ENCODE measurements at places on chromosomes 11 and 22. TPM values are rescaled to one million over a fixed set of nuclear protein-coding genes. Genes with fewer than 3 reads are reported as not detected.
A peak's percentile ranks its signal among the peaks of the same experiment; 100 is the strongest.

DNA sequence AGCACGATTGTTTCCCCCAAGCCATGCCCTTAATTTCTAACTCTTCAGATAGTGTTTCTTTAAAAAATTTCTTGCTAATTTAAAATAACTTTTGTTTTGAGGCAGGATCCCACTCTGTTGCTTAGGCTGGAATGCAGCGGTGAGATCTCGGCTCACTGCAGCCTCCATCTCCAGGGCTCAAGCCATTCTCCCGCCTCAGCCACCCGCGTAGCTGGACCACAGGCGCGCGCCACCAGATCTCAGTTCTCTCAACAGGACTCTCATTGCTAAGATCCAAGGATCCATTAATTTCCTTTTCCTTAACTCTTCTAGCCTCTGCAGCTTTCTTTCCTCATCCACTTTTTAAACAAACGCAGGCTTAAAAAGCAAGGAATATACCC is 327 bp upstream of the MED17 start:
- peaks cover 31% of the 10 kb centered on the region for H3K4me1 ChIP-seq
- H3K36me3 ChIP-seq = peaks cover 3% of the 10 kb centered on the region
- no peaks in the 10 kb centered on the region for H3K27me3 ChIP-seq
- H3K4me3 ChIP-seq = peak overlapping the region; percentile 86

DNA sequence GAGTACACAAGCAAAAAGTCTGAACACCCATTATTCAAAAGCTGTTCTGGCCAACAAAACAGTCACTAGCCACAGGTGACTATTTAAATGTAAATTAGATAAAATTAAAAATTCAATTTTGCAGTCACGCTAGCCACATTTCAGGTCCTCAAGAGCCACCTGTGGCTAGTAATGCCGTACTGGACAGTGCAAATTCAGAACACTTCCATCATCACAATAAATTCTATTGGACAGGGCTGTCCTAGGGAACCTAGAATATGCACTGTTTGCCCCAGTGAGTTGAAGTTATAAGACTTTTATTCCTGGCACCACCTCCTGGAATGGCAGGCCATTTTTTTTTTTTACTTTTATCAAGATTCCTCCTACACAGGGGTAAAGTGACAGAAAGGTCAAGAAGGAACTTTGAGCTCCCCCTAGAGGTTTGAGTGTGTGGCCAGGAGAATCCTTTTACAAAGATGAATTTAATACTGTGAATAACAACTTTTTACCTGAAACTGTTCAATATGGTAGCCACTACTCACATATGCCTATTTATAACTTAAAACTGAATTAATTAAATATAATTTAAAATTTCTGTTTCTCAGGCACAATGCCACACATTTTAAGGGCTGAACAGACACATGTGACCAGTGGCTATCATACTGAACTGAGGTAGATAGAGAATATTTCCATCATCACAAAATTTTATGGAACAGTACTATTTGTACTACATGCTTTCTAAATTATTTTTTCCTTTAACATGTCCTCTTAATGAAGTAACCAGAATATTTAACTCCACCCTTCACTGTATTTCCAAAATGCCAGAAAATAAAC is 6.5 kb downstream of the MSANTD2 start:
- DNase-seq = no peak
- H3K27ac ChIP-seq = no peak overlapping the region
- H3K36me3 ChIP-seq = no peaks in the 10 kb centered on the region
- no peaks in the 10 kb centered on the region for H3K27me3 ChIP-seq
- H3K4me1 ChIP-seq = peaks cover 13% of the 10 kb centered on the region

DNA sequence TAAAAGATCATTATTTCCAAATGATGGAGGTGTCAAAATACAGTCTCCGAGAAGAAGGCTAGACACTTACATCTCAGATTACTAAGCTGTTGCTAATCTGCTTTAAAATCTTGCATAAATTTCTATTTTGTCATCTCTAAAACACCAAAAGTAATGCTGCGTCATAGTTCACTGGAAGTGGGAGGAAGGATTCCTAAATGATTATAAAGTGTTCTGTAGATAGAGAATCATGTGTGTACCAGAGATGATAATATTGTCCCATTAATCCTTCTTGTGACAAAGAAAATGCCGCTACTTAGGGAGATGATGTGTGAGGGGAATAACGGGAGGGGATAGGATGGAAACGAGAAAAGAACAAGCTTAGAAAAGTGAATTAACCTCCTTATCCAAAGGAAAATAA is 268.6 kb downstream of the JRKL start:
- no peak overlapping the region for H3K4me3 ChIP-seq
- no peaks in the 10 kb centered on the region for H3K4me1 ChIP-seq
- H3K27me3 ChIP-seq = no peaks in the 10 kb centered on the region
- H3K36me3 ChIP-seq = no peaks in the 10 kb centered on the region
- no peak overlapping the region for H3K27ac ChIP-seq
- DNase-seq = no peak

GRCh38 chr11:101929294-101929915 is 13.1 kb upstream of the ANGPTL5 start:
- H3K4me1 ChIP-seq = no peaks in the 10 kb centered on the region
- H3K27ac ChIP-seq = no peak overlapping the region
- no peak for DNase-seq

GRCh38 chr11:78313181-78313795 is 104.3 kb downstream of the GAB2 start:
- H3K27ac ChIP-seq = no peak overlapping the region
- no peaks in the 10 kb centered on the region for H3K27me3 ChIP-seq
- no peaks in the 10 kb centered on the region for H3K4me1 ChIP-seq
- no peak overlapping the region for H3K4me3 ChIP-seq
- H3K36me3 ChIP-seq = no peaks in the 10 kb centered on the region

- no peaks in the 10 kb centered on the region for H3K36me3 ChIP-seq
- H3K27me3 ChIP-seq = peaks cover 7% of the 10 kb centered on the region
- H3K4me3 ChIP-seq = no peak overlapping the region
- no peak overlapping the region for H3K27ac ChIP-seq
Measured at GRCh38 chr11:35845860-35846259, 98.0 kb upstream of the LDLRAD3 start.

DNA sequence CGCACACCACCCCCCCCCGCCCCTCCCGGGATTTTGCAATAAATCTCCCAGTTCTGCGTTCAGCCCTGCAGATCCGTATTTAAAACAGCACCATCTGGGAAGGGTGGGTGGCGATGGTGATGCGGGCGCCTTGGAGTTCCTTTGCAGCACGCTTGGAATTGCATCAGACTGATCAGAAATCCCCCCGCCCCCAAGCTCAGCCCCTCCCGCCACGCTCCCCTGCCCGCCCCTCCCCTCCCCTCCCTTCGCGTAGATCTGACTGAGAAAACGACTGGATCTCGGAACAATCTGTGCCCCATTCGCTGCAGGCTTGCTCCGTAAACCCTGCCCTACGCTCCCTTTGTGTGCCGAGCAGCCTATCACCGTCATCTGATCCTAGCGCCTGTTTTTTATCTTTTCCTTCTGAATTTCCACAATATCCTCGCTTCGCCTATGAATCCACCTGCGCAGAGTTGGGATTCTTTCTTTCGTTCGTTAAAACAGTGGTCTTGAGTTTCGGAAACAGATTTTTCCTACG is 18.1 kb upstream of the BDNF start:
- H3K4me1 ChIP-seq = no peaks in the 10 kb centered on the region
- H3K4me3 ChIP-seq = no peak overlapping the region
- peaks cover 15% of the 10 kb centered on the region for H3K27me3 ChIP-seq
- no peak for DNase-seq
- H3K36me3 ChIP-seq = no peaks in the 10 kb centered on the region

DNA sequence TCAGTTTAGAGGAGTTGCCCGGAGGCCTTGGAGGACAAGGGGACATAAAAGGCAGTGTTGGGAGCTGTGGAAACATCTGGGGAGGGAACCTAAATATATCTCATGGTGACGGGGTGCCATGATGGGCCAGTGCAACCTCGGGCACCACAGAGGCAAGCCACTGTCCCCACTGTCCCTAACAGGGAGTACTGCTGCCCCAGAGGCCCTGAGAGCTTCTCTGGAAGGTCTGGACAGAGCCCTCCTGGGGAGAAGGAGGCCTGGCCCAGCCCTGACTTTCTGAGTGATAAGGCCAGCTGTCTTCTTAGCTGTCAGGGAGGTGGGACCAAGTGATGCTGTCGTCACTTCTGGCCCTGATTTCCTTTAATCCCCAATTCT is 5.5 kb upstream of the P2RY6 start:
- H3K4me3 ChIP-seq = no peak overlapping the region
- peaks cover 18% of the 10 kb centered on the region for H3K27me3 ChIP-seq
- no peaks in the 10 kb centered on the region for H3K4me1 ChIP-seq
- no peaks in the 10 kb centered on the region for H3K36me3 ChIP-seq

DNA sequence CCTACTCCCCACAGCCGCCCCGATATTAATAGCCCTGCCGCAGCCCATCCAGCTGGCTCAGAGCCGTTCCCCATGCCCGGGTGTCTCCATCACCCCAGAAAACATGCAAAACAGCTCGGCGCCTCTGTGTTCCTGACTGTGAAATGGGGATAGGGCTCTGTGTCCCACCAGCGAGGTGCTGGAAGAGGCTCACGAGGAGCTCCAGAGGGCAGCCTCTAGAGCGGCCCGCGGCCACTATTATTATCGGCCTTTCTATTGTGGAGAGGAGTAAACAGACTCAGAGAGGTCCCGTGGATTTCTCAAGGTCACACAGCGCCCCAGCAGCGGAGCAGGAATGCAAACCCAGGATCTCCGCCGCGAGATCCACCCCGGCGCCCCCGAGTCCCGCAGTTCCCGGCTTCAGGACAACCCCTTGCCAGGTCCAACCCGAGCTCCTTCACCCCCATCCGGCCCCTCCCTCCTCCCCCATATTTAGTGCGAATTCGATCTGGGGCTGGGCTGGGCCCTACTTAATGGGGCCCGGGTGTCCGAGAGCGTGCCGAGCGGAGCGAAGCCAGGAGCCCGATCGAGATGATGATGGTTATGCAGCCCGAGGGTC is at the start of gene ACTN3:
ACTN3 (plus strand) TSS at position 536 of the 598 bp plus-strand sequence; CDS start at position 571, 35 bp downstream.
- H3K27me3 ChIP-seq = no peaks in the 10 kb centered on the region
- H3K36me3 ChIP-seq = no peaks in the 10 kb centered on the region
- no peak for DNase-seq

GRCh38 chr11:124114942-124115781 is at the start of gene VWA5A:
Gene VWA5A (plus strand): TSS chr11:124115450. CDS start chr11:124117512, 2,062 bp downstream.
- peaks cover 15% of the 10 kb centered on the region for H3K4me1 ChIP-seq
- no peak within 1 kb of the TSS for H3K27ac ChIP-seq

The PYGM gene
- total RNA-seq = 2.2 TPM

The CAVIN3 gene
- 75.5 TPM for total RNA-seq

The OR52B4 gene
- total RNA-seq = not detected

The MMP27 gene
- not detected for total RNA-seq

The B4GALNT4 gene
- total RNA-seq = 0.81 TPM

The BCO2 gene
- total RNA-seq = 1.1 TPM

Measured in CD8-positive, alpha-beta memory T cell (primary cell).